NCI-H1092 treated with DMSO at 0.1 percent for 48 hours (cell line): ENCODE measurements at places on chromosomes 7 and 10.

- no peak for DNase-seq
Observed at GRCh38 chr7:131623154-131623553, 66.7 kb upstream of the PODXL start.

DNA sequence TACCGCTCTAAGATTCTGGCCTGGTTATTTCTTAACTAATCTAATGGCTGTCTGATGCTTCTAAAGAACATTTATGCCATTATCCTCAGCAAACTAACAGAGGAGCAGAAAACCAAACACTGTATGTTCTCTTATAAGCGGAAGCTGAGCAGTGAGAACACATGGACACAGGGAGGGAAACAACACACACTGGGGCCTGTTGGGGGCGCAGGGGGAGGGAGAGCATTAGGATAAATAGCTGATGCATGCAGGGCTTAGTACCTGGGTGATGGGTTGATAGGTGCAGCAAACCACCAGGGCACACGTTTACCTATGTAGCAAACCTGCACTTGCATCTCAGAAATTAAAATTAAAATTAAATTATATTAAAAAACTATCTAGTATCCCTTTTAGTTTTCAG lies 853.5 kb downstream of the GATA3 start:
- DNase-seq: no peak

- DNase-seq: peak; percentile 68
Observed at GRCh38 chr7:158587162-158588084, at the start of gene PTPRN2. PTPRN2 (minus strand) TSS chr7:158587823.

DNA sequence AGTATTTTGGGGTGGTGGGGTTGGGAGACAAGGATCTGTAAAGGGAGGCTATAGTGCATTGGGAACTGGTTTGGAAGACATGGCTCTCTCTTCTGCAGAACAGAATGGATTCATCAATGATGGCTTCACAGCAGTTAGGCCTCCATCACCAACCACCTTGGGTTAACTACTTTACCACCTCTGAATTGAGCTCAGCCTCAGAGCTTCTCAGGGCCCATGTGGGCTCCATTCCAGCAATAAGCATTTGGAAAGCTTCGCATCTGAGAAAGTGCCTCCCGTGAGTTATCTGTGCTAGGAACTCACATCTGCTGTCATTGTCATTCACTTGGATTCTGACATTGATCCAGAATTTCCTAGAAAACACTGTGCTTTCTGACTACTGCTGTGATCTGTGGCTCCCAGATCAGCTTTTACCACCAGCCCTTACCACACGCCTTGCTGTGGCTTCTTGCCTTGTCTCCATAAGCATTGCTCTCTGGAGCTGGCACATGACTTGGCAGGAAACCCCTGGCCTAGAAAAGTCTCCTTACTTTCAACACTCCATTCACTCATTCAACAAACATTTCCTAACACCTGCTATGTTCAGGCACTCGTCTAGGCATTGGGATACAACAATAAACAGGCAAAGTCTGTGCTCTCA lies 70.7 kb upstream of the ADO start:
- DNase-seq: no peak

- DNase-seq: peak; percentile 90
Observed at GRCh38 chr10:119377958-119378736, 164.4 kb downstream of the RGS10 start.

DNA sequence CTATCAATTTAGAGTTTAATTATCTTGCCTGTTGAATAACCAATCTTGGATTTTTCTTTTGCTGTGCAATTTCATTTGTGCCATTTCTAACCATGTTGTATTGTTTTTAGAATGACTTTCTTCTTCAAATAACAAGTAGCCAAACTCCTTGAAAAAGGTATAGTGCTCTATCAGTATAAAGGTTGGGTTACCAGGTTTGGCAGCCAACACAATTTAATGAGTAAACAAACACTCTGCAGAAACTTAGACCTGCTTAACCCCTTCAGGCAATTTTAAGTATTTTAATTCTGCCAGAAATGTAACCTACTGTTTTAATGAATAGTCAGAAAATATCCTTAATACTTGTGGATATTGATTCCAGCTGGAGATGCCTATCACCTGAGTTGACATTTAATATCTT lies 299.8 kb downstream of the ARL4A start:
- DNase-seq: no peak

DNA sequence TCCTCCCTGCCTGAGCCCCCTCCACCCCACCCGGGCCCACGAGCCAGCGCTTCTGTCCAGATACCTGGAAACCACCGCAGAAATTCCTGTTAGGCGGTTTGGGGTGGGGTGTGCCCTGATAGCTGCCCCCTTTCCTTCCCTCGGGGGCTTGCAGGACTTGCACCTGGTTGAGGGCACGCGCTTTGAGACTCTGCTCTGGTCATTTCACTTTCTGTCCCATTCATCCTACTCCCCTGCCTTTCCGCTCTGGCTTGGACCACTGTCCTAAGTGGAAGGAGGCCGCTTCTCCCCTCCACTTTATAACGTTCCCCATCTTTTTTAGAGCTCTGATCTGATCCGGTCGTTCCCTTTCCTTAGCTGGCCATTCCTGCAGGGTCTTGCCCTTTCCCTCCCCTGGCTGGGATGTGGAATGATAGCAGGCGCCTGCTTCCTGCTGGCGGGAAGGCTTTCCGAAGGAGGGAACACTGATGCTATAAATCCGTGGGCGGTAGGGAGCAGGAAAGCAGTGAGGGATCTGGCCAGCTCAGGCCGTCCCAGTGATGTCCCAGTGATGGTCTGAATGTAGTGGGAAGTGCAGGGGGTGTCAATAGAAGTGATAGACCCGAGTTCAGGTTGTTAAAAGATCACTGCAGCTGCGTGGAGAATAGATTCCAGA lies 852 bp upstream of the PRKAR1B start:
- no peak for DNase-seq

GRCh38 chr7:34806831-34807230 lies 148.8 kb downstream of the NPSR1 start:
- no peak for DNase-seq

DNA sequence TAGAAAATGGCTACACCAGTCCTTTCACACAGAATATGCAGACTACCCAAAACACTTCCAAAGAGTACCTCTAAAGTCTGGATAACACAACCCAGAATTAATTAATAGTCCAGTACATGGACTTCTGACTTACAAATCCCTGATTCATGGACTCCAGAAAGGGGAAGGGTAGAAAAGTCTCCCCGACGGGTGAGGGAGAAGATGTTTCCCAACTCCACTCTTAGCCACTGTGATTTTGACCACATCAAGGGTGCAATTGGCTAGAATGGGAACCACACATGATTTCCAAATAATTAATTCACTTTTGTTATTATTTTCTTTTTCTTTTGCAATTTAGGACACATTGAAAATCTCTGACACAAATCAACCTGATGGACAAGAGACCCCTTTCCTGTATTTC lies 1.4 kb downstream of the TMEM130 start:
- DNase-seq: no peak

- no peak for DNase-seq
Observed at GRCh38 chr10:115939101-115939854, 333.7 kb downstream of the GFRA1 start.

GRCh38 chr10:107480781-107481180 lies 316.3 kb upstream of the SORCS1 start:
- DNase-seq: no peak

GRCh38 chr10:15427843-15428414 lies 56.8 kb upstream of the FAM171A1 start:
- peak; percentile 8 for DNase-seq

- no peak for DNase-seq
Observed at GRCh38 chr10:23171232-23171876, 20.8 kb upstream of the PTF1A start.

DNA sequence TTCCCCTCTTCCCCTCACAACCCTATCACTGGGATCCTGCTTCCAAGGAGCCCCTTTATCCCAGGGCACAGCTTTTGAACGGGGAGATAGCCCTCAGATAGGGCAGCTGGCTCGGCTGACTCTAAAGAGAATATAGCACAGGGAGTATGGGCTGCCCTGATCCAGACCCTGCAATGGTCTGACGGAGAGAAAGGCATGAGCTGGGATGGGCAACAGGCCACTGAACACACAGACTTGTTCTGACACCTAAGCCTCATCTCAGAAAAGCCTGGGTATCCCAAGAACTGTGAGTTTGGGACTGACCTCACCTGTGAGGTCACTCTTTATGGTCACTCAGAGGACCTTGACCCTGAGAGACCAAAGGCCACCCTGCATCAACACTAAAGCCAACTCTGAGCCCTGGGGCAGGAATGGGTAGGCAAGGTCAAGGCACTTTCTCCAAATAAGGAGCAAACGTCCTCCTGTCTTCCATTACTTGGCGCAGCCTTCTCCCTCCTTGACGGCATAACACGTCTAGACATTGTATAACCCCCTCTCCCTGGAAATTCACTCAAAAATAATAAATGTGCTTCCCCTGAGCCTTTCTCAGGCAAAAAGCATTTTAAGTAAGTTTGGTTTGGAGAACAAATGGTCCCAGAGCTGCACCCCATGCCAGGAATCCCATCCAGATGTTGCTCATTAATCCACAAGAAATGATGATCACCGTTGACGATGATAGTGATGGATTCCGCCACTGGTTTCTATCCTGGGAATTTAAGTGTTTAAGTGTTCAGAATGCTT lies 8.2 kb upstream of the LRRC18 start:
- DNase-seq: no peak

DNA sequence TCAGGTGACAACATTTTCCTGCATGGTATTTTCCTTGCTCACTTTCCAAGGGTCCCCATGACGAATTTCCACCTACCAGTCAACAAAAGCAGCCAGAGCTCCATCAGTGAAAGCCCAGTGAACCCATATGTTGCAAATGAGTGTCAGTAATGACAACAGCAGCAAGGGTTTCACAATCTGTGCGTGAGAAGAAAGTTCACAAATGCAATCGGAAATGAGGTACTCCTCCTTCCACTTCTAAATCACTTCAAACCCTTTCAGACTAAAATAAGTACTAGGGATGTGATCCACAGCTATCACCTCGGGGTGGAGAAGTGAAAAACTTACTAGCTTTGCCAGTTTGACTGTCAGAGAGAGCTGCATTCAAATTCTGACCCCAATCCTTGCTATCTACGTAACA lies 55.6 kb upstream of the BET1 start:
- DNase-seq: no peak

- no peak for DNase-seq
Observed at GRCh38 chr10:97810446-97810845, 38.6 kb upstream of the SFRP5 start.

- no peak for DNase-seq
Observed at GRCh38 chr10:76868098-76868977, 769.3 kb downstream of the KCNMA1 start.

DNA sequence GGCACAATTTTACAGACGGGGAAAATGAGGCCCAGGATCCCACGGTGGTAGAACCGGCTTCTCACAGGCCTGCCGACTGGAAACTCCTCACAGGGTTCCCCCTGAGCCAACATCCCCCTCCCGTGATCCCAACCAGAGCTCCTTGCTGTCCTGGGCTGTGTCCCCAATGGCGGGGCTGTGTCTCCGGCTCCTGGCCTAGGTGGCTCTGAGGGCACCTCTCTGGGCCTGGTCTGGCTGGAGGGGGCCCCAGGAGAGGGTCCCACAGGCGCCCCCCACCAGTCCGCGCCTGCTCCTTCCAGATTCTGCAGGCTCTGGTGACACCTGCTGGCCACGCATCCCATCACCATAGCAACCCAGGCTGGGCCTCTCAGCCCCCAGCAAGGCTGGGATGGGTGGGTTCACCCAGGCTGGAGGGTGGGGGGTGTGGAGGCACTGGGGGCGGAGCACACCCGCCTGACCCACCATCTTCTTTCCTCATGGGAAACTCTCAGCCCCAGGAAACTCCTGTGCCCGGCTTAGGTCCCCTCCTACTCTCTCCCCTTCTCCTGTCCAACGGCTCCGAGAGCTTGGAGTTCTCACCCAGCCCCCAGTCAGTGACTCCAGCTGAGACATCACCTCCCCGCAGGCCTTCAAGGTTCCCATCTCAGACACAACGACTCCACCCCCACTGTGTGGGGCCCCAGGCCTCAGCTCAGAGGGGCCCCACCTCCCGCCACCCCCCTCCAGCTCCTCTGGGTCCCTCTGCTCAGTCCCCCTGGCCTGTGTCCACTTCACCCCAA lies 27.1 kb upstream of the TNRC18 start:
- peak; percentile 31 for DNase-seq

GRCh38 chr10:17781856-17782255 lies 27.3 kb upstream of the MRC1 start:
- DNase-seq: no peak

DNA sequence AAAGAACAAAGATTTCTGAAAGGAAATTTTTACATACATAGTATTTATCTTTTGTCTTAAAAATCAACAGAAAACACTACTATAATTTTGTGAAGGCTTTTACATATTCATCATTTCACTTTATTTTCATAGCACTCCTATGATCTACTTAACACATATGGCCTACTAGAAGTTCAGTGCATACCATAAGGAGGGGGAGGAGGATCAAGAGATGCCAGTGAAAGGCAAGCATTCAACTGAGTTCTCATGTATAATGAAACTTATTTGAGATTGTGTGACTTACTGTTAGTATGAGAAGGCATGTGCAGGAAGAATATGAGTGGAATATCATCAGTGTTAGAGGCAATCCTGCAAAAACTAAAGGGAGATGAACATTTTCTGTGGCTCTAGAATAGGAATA lies 10.6 kb downstream of the BRAF start:
- DNase-seq: no peak

- no peak for DNase-seq
Observed at GRCh38 chr10:12568391-12569009, 219.2 kb downstream of the CAMK1D start.

DNA sequence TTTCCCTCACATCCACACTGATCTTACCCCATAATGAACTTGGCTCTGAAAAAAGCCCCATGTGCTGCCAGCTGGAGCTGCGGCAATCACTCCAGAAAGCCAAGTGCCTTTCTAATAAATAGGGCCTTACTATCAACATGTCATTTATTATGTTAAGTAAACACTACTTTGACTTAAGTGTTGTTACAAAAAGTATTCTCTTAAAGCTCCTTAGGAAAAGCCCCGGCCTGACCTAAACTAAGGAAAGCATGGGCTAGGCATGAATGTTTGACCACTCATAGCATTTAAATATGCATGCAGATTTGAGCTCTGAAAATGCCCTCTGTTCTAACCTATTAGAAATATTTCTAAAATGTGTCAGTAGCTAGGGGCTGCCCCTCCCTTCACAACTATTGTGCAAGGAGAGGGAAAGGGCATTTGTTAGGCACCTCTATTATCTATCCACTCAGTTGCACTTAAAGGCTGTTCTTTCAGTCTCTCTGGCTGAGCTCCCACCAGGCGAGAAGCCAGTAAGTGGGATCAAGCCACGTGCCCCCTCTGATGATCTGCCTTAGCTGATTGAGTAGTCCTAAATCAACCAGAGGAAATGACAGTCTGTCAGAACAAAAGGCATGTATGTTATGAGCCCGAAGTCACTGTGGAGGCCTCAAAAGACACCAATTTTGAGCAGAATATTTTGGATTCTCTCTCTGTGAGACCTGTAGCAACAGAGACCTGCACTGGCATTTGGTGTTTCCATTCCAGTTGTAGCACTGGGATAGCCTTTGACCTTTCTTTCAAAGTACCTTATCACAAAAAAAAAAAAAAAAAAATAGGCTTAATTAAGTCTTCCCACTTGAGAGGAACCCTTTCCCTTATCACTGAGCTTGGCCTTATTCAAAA lies 77.1 kb downstream of the ITGB8 start:
- peak; percentile 93 for DNase-seq
